Right renal pelvis (tissue), 4 donors: ENCODE measurements at places on chromosomes 12 and 14.

DNA sequence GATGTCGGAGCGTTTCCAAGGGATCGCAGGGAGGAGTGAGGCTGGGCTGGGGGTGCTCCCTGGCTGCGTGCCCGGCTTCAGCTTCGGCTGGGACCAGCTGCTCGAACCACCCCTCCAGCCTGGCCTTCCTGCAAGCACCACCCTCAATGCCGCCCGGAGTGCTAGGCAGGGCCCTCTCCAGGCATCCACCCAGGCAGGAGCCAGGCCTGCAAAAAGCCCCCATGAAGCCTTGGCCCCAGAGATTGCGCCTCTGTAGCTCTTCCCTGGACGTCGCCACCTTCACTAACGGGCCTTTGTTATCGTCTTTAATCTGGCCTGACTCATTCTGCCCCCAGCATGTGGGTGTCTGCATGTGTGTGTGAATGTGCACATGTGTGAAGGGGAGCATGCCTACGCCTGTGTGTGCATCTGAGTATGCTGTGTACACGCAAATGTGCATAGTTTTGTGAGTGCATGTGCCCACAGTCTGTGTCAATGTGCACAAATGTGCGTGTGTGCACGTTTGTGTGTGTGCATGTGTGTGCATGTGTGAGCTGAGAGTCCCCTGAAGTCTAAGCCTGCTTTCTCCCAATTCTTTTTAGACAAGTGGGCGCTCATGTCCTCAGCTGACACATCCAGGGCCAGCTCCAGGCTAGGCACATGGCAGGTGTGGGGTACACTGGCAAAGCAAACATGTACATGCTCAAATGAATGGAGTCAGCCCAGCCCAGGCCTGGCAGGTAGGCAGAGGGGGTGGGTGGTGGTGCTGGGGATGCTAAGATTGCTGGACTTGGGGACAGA is 195.4 kb upstream of the C14orf180 start:
- DNase-seq: no peak

DNA sequence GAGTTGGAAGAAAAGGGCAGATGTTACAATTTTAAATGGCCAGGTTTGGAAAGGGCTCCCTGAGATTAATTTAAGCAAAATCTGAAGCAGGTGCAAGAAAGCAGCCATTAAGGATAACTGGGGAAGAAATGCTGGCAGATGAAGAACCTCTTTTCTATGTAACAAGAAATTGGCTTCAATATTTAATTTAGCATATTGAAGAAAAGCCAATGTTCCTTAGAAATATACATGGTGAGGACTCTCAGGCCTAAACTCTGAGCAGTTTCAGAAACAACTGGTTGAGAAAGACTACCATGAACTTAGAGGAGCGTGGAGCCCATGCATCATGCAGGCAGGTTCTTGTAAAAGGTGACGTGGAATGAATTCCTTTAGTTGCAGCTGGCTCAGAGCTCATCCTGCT is 152.8 kb downstream of the LRIG3 start:
- no peak for DNase-seq

DNA sequence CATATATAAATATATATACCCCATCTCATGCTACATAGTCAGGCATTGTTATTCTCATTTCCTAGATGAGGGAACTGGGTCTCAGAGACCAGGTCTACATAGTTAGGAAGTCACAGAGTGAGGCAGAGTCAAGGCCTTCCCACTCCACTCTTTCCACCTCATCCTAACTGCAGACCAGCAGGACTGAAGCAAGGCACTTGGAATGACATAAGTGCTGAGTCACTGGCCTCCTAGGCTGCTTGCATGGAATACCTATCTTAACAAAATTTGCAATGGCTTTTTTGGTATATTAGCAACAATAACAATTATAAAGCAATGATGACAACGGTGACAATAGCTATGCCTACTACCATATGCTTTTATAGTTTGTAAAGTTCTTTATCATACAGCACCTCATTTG is 5.4 kb upstream of the ANO4 start:
- no peak for DNase-seq

- DNase-seq: no peak
These were observed 369 bp downstream of the DEPDC4 start for GRCh38 chr12:100266585-100266834.

DNA sequence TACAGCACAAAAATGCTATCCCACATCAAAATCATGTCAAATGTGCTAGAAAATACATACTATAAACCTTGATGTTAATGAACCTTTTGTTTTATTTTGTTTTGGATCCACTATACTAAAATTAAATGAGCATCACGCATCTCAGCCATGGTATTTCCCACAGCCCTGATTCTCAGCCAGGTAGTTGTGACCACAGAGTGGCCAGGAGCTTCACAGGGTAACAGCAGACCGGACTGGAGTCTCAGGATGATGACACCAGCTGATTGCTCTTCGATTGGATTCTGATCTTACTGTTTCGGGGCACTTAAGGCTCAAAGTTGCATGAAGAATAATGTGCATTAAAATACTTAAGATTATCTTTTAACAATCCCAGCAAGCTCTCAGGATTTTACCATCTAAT is 134.8 kb downstream of the FOXN3 start:
- no peak for DNase-seq

- no peak for DNase-seq
These were observed 94.4 kb downstream of the KCNK10 start for GRCh38 chr14:88228522-88229236.

DNA sequence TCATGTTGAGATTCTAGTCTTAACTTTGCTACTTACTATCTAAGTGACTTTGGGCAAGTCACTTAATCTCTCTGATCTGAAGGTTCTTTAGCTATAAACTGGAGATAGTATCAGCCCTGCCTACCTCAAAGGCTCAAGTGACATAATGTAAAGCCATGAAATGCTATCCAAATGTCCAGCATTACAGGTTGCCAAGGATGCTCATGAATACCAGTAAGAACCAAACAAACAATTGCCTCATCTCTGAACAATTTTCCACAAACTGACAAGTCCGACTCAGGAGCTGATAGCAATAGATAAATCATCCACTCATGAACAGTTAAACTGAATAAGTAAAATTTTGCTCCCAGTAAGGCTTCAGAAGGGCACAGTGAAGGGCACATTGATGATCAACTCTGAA is 51.5 kb downstream of the LMNTD1 start:
- no peak for DNase-seq

DNA sequence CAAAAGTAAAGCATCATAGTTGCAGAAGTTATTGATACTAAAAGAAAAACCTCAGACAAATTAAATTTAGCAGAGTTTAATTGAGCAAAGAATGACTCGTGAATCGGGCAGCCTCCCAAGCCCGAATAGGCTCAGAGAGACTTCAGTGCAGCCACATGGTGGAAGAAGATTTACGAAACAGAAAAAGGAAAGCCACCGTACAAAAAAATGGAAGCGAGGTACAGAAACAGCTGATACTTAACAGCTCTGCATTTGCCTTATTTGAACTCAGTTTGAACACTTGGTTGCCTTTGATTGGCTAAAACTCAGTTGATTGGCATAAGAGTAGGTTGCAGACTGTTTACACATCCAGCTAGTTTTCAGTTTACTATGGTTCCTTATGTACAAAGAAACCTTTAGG is 12.9 kb downstream of the TTC9 start:
- no peak for DNase-seq

DNA sequence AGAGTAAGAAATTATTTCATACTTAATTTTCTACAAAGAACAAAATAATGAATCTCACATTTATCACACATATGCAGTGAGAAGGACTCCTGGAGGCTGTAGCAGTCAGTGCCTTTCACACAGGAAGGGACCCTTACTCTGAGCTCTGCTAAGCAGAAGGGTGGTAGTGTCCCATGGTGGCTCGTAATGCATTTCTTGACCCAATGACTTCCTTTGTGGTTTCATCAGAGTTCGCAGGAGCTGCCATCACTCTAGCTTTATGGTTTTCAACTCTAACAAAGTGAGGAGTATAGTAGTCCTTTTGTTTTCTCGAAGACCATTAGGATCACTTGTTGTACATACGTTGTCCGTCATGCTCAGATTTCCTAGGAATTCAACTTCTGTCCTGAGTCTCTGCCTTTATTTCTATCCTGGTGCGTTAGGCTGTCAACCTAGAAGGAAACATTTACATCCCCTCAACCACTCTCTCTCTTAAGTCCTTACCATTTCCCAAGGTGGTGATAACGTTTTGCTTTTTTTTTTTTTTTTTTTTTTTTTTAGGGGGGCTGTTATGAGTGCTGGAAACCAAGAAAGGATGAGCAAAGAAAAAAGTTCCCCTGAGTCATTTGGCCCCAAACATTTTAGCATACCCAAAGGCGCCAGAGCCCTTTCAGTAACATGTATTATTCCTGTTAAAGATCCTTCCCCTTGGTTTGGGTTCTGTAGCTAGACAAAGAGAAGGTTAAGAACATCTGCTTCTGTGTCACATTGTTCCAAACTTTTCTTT is 37.2 kb downstream of the GABARAPL1 start:
- DNase-seq: no peak

DNA sequence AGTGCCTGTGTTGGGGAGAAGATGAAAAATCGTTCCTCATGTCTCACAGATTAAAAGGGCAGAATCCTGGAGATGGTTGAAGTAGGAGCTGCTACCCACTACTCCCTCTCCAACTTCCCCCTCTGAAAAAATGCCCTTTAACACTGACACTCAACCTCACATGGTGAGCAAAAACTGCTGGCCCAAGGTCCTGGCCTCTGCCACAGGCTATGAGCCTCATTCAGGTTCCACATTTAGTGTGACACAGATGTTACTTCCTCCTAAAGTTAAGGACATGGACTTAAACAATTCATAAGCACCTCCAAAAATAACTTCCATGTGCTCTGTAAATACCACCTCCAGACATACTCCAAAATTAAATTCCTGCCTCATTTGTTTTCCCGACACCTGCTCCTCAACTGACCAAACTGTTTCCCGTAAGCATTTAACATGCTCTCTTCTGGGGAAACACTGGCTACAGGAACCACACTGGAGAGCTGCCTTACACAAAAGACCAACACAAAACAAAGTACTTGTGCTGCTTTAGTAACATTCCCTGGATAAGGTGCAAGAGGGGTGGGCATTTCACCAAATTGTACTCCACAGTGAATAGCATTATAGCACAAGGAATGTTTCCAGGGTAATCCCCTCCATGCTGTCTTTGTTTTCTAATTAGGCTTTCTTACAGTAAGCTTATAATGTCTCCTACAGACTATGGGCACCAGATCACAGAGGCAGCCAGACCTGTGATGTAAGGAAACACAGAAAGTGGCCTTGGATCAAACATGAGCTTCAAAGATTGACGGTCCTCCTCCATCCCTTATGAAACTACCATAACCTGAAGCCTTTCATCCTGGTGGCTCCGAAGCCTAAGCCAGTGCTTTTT is 57.0 kb downstream of the PHLDA1 start:
- no peak for DNase-seq

GRCh38 chr12:58532855-58533608 is 387.3 kb downstream of the LRIG3 start:
- DNase-seq: no peak

- no peak for DNase-seq
These were observed 8.2 kb upstream of the PPP1CC start for GRCh38 chr12:110750784-110751461.

- no peak for DNase-seq
These were observed 211.4 kb upstream of the ABCD2 start for GRCh38 chr12:39830852-39831520.

DNA sequence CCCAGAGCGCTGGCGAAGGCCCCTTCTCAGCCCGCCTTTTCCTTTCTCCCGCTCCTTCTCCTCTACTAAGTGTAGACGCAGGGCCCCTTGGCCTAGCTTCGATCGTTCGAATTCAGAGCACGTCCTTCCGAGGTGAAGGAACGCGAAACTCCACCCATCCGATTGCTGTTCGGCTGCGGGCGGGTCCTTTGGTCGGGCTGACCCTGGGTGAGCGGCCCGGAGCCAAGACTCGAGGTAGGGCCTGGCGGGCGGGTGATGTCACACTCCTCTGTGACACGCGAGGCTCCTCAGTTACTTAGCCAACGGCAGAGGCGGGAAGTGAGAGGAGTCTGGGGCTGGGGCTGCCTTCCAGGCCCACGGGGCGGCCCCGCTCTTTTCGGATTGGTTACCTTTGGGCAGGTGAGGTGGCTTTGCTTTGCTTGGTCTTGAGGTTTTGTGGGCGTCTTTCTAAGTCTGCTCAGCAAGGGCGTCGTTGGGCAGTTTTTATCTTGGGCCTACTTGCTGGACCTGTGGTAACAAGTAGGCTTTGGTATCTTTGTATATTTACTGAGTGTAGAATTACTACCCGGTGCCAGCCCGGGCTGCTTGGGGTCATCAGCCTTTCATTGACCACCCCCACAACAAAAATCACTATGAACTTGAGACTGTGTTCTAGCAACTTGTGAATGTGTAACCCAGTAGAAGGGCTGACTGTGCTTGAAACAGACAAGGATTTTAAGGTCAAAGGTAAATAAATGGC is 694 bp downstream of the TMBIM6 start:
- peak; percentile 45 for DNase-seq

DNA sequence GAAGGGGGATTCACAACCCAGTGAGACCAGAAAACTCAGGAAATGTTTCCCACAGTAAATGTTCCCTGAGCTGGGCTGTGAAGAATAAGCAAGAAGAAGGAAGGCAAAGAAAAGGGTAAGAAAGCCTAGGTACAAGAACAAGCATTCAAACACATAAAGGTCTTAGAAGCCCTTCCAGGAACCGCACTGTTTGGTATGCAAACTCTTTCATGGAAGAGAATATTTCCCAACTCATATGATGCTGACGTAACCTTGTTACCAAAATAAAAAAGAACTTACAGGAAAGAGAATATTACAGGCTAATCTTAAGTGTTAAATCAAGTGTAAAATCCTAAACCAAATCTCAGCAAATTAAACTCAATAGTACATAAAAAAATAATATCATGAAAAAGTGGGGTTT is 23.6 kb downstream of the MED6 start:
- DNase-seq: no peak

- DNase-seq: no peak
These were observed 210.6 kb upstream of the EGLN3 start for GRCh38 chr14:34161351-34162082.

DNA sequence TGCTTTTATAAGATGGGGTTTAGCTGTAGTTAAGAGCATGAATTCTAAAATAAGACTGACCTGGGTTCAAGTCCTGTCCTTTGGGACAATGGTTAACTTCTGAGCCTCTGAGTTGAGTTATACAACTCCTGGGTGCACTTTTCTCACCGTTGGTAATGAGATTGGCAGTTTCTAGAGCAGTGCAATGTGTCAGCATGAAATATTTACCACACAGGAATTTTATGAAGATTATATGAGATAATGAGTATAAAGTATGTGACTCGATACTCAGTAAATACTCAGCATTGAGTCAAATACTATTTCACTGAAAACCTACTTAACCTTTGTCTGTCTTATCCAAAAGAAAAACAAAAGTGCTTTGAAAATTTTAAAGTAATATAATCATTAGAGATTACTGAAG is 214.2 kb downstream of the CPNE8 start:
- DNase-seq: no peak

- DNase-seq: no peak
These were observed 254.8 kb downstream of the MSRB3 start for GRCh38 chr12:65533177-65533883.

DNA sequence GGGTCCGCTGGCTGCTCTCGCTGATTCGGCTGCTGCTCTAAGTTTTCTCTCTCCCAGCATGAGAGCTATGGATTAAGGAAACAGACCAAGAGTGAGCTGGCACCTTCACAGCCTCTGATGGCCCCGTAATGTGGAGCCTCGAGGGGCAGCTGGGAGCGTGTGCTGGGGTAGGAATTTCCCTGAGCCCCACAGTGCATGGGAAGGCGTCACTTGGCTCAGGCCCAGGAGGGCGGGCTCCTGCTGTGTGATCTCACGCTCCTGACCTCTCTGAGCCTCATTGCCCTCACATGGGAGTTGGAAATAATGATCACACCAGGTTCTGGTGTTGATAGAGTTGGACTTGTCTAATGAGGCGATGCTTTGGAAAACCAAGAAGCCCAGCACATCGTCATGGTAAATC is 238.6 kb upstream of the CRY1 start:
- no peak for DNase-seq
